ENCODE measurements at places on chromosomes 2 and 18.

- no peak for DNase-seq
Measured at GRCh38 chr2:2836343-2837070, 505.4 kb upstream of the MYT1L start.

DNA sequence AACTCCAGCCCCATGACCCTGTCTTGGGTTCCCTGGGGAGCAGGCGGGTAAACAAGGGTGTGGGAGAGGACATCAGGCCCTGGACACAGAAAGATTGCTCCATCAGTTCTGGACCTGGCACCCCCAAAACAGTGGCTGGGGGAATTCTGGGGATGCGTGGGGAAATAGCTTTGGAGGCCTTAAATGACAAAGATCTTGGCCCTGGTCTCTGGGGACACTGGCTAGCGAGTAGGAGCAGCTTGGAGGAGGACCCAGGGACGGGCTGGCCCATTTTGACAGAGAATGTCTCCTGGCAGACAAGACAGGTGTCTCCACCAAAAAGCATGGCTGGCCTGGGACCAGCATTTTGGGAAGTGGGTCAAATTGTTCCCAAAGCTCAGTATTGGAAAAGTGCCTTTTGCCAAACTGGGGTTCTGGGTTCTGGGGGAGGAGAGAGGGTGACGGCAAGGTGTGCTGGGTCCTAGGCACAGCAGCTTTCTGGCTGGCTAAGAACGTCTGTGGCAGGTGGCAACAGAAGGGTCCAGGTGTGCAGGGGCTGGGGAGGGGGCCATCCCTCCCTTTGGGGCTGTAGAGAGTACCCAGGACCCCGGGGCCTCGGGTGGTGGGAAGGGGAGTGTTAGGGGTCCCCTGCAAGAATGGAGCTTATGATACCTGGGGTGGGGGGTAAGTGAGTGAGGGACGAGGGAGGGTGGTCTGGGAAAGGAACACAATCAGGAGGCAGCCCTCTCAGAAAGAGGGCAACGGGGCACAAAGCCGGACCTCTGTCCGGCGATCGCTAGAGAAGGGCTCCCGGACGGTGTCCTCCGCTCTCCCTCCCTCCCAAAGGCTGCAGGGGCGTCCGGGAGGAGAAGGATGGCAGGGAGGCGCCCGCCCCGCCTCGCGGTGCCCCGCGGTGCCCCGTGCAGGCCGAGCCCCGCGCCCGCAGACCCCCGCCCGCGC lies 556 bp downstream of the CYRIA start:
- DNase-seq: no peak

DNA sequence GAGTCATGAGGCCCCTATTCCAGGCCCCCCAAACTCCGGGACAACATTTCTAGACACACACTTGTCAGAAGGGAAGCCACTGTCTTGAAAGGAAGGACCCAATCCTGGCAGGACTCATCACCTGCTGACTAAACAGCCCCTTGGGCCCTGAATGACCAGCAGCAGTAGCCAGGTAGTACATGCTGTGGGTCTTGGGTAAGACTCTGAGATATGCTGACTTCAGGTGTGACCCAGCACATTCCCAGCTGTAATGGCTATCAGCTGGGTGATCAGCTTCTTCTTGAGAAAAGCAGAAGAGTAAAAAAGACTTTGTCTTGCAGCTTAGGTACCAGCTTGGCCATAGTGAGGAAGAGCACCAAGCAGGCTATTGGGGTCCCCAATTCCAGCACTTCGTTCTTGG lies 35.6 kb downstream of the CLHC1 start:
- no peak for DNase-seq

DNA sequence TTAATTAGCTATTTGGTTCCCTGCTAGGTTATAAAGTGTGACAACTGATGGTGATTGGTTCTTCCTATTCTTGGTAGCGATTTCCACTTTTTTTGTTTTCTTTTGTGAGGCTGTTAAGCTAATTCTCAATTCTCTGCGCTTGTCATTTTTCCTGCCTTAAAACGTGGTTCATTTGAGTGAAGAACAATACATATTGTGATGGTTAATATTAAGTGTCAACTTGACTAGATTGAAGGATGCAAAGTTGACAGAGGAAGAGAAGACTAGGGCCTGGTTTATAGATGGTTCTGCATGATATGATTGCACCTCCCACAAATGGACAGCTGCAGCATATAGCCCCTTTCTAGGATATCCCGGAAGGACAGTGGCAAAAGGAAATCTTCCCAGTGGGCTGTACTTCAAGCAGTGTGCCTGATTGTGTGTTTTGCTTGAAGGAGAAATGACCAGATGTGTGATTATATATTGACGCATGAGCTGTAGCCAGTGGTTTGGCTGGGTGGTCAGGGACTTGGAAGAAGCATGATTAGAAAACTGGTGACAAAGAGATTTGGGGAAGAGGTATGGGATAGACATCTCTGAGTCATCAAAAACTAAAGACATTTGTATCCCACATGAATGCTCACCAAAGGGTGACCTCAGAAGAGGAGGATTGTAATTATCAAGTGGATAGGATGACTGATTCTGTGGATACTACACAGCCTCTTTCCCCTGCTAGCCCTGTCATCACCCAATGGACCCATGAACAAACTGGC lies 39.4 kb upstream of the ZNF804A start:
- DNase-seq: no peak

GRCh38 chr2:134232868-134233727 lies 20.8 kb upstream of the MGAT5 start:
- no peak for DNase-seq

GRCh38 chr2:55620123-55620779 lies 2.8 kb upstream of the PPP4R3B start:
- DNase-seq: no peak

DNA sequence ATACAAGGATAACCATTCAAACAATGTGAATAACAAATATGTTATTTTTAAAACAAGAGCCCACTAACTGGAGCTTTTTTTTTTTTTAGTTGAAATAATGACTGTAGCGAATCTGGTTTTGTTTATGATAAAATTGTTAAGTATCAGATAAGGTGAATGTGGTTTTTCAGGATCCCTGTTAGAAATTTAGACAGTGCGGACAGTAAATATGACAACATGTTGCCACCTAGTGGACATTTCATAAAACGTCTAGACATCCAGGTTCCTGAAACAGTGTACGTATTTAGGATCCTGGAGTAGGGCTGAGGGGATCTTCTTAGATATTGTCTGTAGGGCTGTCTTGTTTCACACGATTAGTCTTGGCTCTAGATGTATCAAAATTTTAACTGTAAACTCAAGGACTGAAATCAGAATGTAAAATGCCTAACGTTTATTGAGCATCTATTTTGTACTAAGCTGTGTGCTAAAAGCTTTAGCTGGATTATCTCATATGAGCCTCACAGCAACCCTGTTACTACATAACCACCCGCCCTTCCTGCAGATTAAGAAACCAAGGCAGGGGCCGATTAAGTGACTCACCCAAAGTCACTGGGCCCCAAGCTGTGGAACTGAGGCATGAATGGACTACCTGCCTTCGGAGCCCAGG lies 23.9 kb upstream of the CCDC68 start:
- DNase-seq: no peak

GRCh38 chr2:188385857-188386256 lies 94.2 kb downstream of the GULP1 start:
- no peak for DNase-seq

DNA sequence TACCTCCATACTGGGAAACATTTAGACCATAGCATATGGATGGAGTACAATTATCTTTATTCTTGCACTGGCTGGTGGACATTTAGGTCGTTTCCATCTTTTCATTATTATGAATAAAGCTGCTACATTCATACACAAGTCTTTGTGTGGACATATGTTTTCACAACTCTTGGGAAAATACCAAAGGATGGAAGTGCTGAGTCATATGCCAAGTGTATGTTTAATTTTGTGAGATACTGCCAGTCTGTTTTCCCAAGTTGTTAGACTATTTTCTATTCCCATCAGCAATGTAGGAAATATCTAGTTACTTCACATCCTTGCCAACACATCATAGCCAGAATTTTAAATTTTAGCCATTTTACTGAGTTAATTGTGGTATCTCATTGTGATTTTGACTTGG lies 91.5 kb downstream of the GALNT13 start:
- no peak for DNase-seq

GRCh38 chr2:164436131-164436530 lies 185.2 kb downstream of the GRB14 start:
- DNase-seq: no peak

- DNase-seq: no peak
Measured at GRCh38 chr2:196230061-196230854, 58.9 kb upstream of the STK17B start.

DNA sequence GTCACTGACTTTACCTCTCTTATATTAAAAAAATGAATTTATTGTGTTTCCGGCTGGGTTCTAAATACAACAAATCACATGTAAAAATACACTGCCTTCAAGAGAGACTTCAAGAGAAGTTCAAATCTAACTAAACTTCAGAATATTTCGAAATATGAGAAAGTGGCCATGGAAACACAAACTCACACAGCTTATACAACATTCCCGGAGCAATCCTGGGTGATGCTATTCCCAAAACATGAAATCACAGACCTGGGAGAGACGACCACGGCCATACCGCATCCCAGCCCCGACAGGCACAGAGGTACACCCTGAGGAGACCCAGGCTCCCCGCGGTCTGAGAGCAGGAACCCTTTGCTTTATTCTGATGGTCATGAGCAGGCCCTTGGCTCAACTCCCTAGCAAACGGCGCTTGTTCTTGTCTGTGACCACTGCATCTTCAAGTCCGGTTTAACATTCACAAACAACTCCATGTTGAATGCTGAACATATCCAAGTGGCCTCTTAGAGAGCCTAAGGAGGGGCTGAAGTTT lies 185.4 kb upstream of the REV1 start:
- DNase-seq: no peak

DNA sequence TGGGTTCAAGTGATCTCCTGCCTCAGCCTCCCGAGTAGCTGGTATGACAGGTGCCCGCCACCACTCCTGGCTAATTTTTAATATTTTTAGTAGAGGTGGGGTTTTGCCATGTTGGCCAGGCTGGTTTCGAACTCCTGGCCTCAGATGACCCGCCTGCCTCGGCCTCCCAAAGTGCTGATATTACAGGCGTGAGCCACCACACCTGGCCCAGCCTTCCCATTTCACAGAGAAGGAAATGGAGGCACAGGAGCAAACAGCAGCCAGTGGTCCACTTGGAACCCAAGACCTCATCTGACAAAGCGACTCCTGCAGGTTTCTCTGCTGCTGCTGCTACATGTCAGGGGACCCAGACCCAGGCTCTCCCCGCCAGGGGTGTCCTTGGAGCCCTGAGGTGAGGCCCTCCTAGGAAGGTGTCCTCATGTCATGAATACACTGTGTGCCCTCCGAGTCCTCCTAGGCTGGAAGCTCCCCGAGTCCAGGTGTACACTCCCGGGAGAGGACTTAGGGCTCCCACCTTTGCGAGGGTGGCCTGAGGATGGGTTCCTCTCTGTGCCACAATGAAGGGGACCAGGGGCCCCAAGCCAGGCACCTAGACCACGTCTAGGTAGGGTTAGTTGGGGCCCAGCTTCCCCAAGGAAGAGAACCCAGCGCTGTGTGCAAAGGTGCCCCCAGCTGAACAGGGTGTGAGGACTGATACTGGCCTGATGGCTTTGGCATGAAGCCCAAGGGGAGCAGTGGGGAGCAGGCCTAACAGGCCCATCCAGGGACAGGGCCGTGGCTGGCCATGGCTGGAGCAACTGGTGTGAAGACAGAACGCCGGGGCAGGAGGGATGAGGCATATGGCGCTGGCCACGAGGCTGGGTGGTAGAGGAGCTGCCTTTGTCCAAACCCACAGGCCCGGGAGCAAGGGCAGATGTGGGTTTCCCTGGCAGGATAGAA lies 56.1 kb downstream of the HS6ST1 start:
- DNase-seq: no peak

DNA sequence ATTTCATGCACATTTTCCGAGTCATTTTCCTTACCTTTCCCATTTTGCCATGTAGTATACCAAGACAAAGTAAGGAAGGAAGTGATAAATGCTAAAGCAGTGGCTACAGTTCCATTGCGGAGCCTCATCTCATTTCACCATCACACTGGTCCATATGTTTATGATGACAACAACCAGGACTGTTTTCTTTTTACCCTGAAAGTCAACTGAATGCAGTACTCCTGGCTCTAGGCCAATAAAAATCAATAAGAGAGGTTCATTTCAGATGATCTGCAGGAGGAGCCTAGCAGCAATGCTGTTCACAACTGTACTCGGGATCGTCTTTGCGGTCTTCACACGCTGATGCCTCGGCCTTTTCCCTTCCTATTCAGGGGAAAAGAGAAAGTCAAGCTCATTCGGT lies 4.7 kb downstream of the MGAT4A start:
- no peak for DNase-seq

DNA sequence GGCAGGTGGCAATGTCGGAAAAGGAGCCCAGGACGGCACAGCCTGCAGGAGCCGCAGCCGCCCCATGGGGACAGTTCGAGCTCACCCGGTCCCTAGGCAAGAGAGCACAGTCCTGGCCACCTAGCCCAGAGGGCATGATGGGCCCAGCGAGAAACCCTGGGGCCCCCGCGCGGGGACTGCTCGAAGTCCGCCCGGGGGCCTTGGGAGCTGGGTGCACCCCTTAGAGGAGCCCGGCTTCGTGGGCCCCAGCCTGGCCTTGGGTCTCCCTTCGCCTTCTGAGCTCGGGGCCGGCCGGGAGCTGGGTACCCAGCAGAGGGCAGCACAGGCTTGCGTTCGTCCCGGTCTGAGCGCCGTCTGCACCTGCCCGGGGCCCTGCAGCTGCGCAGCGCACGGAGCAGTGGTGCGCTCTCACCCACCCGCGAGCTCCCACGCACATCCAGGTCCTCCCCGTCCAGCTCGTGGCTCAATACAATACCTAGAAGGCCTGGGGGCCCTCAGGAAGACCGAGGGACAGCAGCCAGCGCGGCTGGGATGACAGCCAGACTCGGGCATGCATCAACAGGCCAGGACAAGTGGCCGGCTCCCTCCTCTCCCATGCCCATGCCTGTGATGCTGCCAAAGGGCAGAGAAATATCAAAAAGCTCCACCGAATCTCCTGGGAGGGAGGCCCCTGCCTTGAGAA lies 96.2 kb upstream of the ZNF532 start:
- peak; percentile 87 for DNase-seq

DNA sequence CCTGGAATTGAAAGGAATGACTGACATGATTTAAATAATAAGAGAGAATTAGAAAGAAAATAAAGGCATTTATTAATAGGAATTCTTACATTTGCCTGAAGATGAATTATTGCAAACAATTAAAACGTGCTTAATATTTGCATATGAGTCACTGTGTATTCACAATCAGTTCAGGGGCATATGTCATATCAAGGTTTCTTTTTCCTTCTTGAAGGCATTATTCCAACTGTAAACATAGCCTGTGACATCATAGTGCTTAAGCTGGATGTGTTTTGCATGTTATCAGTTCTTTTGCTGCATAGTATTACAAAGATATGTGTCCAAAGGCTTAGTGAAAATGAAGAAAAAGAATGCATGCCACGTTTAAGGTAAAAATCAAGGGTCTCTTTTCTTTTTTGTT lies 80.8 kb downstream of the MEIS1 start:
- DNase-seq: no peak
